ENCODE measurements at places on chromosomes 3 and 15.

DNA sequence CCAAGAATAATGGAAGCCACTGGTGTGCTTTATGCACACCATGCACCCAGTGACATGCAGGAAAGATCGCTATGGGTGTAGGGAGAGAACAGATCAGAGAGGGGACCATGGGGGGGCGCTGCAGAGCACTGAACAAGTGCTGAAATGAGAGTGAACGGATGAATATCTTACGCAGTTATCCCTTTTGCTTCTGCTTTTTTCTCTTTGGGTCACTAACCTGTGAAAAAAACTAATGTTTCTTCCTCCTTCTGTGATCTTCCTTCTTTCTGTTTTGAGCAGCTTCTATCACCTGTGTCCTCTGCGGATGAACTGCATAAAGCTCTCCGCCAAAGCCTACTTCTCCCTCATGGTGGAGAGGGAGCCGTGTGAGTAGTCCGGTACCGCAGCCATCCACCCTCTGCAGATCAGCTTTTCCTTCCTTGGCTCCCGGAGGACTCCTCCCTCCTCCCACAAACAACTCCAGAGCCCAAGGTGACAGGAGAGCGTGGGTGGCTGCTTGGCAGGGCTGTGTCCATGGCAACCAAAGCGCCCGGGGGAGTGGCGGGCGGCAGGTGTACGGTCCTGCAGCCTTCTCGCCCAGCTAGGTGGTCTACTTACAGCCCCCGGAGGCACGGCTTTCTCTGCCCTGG lies 106.2 kb downstream of the DGKG start:
- no peak for DNase-seq

DNA sequence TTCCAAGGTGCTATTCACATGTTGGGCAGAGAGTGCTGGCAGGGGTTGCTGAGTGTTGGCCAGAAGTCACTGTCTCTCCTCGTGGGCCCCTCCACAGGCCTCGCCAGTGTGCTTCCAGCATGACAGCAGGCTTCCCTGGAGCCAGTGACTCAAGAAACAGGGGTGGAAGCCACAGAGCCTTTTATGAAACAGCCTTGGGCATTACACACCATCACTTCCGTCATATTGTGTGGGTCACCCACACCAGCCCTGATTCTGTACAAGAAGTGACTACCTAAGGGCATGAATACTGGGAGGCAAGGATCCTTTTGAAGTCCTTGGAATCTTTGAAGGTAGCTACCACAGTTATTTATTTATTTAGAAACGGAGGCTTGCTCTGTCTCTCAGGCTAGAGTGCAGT lies 177.6 kb upstream of the UBE3A start:
- no peak for DNase-seq

- DNase-seq: no peak
Measured at GRCh38 chr3:54760201-54760600, 167.7 kb downstream of the LRTM1 start.

DNA sequence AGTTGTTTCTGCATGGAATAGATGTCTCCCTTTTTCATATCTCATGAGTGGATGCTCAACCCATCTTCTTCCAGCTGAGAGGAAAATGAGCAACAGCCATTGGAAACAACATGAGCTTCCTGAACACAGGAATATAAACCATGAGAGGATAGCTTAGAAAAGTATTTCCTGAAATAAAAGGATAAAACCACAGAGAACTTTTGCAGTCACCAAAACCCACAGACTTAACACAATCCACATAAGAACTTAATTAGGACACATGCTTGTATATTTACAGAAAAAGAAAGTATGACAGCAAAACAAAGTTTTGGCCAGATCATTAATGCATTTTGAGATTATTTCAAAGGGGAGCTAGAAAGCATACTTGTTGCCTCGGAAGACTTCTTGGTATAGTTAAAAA lies 180.5 kb upstream of the RASGRP1 start:
- no peak for DNase-seq

DNA sequence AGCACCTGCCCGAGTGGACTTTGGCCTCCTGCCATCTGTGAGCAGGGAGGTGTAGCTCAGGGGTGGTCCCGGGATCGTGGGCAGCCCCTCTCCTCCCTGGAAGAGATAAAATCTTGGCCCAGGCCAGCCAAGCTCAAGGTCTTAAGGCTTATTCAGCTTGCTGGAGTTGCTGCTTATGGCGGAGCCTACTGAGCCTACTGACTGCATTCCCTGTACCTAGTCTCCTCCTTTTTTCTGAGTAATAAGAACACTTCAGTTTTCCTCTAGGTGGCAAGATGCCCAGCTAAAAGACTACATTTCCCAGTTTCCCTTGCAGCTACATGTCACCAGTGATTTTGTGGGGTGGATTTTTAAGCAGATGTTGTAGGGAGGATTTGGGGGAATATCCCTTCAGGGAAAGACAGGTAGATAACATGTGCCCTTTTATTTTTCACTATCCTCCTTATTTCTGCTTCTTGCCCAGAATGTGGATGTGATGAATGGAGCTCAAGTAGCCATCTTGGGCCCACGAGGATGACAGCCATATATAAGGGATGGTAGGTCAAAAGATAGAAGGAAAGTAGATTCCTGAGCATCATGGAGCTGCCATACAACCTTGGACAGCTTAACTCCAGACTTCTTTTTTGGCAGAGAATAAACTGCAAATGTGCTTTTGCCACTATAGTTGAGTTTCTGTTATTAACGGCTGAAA lies 41.4 kb upstream of the INSYN1 start:
- DNase-seq: no peak

GRCh38 chr3:197242784-197243432 lies 55.5 kb downstream of the DLG1 start:
- no peak for DNase-seq

- DNase-seq: no peak
Measured at GRCh38 chr3:173747427-173747826, 349.9 kb downstream of the NLGN1 start.
